ENCODE measurements at places on chromosomes 16 and 17. TPM values are rescaled to one million over a fixed set of nuclear protein-coding genes. Genes with fewer than 3 reads are reported as not detected.

Gene LGALS9
- 2.9 TPM for total RNA-seq

Gene BOLA2B
- total RNA-seq = 135 TPM

Gene RARA
- total RNA-seq = 22.7 TPM

Gene HSD11B2
- total RNA-seq = 10.4 TPM

- DNase-seq = peak; percentile 52
- no peaks in the 10 kb centered on the region for H3K4me1 ChIP-seq
- H3K27me3 ChIP-seq = peaks cover 70% of the 10 kb centered on the region
- H3K36me3 ChIP-seq = no peaks in the 10 kb centered on the region
Measured at GRCh38 chr17:39218906-39219305, 6.8 kb downstream of the STAC2 start.

GRCh38 chr16:64343061-64343819 lies 778.6 kb downstream of the CDH11 start:
- no peaks in the 10 kb centered on the region for H3K27me3 ChIP-seq
- no peak overlapping the region for H3K27ac ChIP-seq
- H3K4me1 ChIP-seq = no peaks in the 10 kb centered on the region
- no peak for DNase-seq
- no peaks in the 10 kb centered on the region for H3K36me3 ChIP-seq

DNA sequence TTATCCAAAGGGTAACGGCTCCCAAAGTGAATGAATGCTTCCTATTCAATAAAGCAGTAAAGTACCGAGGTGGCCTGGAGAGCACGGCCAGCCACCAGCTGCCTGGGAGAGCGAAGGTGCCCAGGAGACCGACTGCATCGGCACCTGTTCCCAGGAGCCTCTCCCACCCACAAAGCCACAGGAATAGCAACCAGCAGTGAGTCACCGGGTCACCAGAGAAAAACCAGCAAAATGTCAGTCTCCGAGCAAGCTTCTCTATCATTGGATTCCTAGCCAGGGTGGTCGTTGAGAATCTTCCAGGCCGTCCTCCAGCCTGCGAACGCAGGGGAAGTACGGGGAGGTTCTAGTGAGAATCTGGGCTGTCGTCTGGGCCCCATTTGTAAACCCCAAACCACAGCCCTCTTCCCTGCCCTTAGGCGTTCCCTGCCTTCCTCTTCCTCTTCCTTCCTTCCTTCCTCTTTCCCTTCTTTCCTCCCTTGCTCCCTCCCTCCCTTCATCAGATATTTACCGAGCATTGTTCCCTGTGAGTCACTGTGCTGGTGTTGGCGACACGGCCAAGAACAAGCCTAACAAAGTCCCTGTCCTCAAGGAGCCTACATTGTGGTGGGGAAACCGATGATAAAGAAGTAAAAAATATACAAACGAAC lies 114.6 kb downstream of the SLC39A11 start:
- H3K36me3 ChIP-seq = no peaks in the 10 kb centered on the region
- H3K4me3 ChIP-seq = no peak overlapping the region
- H3K27ac ChIP-seq = no peak overlapping the region
- H3K27me3 ChIP-seq = no peaks in the 10 kb centered on the region
- no peak for DNase-seq

DNA sequence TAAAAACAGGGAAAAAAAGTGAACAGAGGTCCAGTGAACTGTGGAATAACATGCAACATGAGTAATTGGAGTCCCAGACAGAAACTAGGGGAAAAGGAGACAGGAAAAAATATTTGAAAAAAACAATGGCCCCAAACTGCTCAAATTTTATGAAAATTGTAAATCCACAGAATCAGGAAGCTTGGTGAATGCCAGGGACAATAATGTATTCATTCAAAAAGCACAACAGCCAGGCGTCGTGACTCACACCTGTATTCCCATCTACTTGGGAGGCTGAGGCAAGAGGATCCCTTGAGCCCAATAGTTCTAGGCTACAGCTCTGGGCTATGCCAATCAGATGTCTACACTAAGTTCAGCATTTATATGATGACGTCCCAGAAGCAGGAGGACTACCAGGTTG lies 23.7 kb downstream of the NCOR1 start:
- no peaks in the 10 kb centered on the region for H3K27me3 ChIP-seq
- DNase-seq = no peak
- H3K4me1 ChIP-seq = no peaks in the 10 kb centered on the region
- peaks cover 70% of the 10 kb centered on the region for H3K36me3 ChIP-seq
- H3K27ac ChIP-seq = no peak overlapping the region
- H3K4me3 ChIP-seq = no peak overlapping the region

DNA sequence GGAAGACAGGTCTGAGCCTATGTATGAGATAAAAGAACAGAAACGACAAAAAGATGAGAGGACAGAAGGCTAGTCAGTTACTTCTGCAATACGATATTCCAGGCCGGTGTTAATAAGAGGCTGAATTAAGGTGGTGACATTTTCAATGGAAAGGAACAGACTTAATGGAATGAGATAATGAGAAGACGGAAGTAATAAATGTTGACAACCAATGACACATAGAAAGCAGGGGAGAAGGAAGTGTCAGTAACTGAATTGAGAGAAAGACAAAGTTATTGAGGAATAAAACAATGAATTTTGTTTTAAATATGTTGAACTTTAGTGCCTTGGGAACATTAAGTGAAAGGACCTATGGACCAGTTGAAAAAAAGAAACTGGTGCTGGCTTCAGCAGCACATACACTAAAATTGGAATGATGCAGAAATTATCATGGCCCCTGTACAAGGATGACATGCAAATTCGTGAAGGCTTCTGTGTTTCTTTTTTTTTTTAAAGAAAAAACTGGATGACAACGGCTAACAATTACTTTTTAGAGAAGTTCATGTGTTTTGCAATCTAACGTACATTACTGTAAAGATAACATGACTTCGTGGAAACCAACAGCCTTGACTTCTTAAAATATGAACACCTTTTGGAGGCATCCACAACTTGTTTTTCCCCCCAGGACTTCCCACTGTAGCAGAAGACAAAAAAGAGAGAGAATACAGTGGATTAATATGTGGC lies 18.5 kb upstream of the CPD start:
- no peak overlapping the region for H3K27ac ChIP-seq
- peaks cover 5% of the 10 kb centered on the region for H3K4me1 ChIP-seq
- no peaks in the 10 kb centered on the region for H3K27me3 ChIP-seq
- no peaks in the 10 kb centered on the region for H3K36me3 ChIP-seq

Data from endodermal cell (in vitro differentiated cells).